Ovary (tissue), 10 donors: ENCODE measurements at places on chromosomes 11 and 22. TPM values are rescaled to one million over a fixed set of nuclear protein-coding genes. Genes with fewer than 3 reads are reported as not detected.
A peak's percentile ranks its signal among the peaks of the same experiment; 100 is the strongest.

GRCh38 chr11:107908211-107908610 is 20.0 kb upstream of the RAB39A start:
- H3K36me3 ChIP-seq, result no peaks in the 10 kb centered on the region
- H3K27me3 ChIP-seq, result no peaks in the 10 kb centered on the region
- no peak overlapping the region for H3K27ac ChIP-seq
- no peak overlapping the region for H3K4me3 ChIP-seq

DNA sequence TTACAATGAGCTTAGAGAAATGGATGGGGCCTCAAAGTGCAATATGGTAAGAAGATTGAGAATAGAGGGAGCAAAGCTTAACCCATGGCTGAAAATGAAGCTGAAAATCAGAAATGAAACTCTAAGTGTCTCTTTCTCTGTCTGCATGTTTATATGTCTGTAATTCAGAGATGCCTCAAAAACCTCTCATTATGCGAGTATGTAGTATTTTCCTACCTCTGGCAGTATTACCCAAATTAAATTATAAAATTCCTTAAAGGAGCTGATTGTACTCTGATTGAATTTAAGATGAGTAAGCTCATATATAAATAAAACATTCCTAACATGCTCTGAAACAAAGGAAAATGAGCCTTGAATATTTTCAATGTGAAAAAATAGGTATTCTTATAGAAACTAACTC is 39.8 kb upstream of the PRSS23 start:
- H3K36me3 ChIP-seq, result no peaks in the 10 kb centered on the region
- DNase-seq, result no peak
- no peak overlapping the region for H3K27ac ChIP-seq
- no peaks in the 10 kb centered on the region for H3K27me3 ChIP-seq

GRCh38 chr22:36641902-36642640 is 61.5 kb downstream of the CACNG2 start:
- no peak overlapping the region for H3K27ac ChIP-seq
- no peak for DNase-seq
- H3K36me3 ChIP-seq, result no peaks in the 10 kb centered on the region
- H3K27me3 ChIP-seq, result no peaks in the 10 kb centered on the region
- no peak overlapping the region for H3K4me3 ChIP-seq
- H3K4me1 ChIP-seq, result no peaks in the 10 kb centered on the region

GRCh38 chr11:58832056-58832645 is 12.4 kb downstream of the GLYATL2 start:
- no peaks in the 10 kb centered on the region for H3K36me3 ChIP-seq
- no peak overlapping the region for H3K27ac ChIP-seq
- H3K4me3 ChIP-seq, result no peak overlapping the region
- H3K4me1 ChIP-seq, result no peaks in the 10 kb centered on the region
- H3K27me3 ChIP-seq, result no peaks in the 10 kb centered on the region
- no peak for DNase-seq

- DNase-seq, result no peak
- H3K36me3 ChIP-seq, result no peaks in the 10 kb centered on the region
- no peak overlapping the region for H3K27ac ChIP-seq
- no peaks in the 10 kb centered on the region for H3K27me3 ChIP-seq
- no peaks in the 10 kb centered on the region for H3K4me1 ChIP-seq
- H3K4me3 ChIP-seq, result no peak overlapping the region
Measured at GRCh38 chr11:66580803-66581202, 12.1 kb downstream of the CCDC87 start.

DNA sequence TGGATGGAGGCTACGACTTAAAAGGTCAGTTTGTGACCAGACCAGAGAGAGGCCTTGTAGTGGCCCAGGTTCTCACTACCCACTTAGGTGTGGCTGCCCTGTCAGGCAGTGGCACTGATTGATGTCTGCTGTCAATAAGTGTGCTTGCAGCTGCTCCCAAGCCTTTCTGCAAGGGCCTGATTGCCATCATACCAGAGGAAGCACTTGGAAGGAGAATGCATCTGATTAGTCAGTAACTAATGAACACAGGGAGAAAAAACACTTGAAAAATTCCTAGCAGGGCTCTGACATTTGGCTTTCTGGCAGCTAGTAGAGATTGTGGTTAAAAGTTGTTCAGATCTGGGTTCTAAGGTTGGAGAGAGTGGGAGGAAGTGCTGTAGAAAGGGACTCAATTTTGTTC is 107.5 kb downstream of the NAV2 start:
- DNase-seq, result no peak
- H3K36me3 ChIP-seq, result no peaks in the 10 kb centered on the region
- H3K27me3 ChIP-seq, result no peaks in the 10 kb centered on the region
- no peak overlapping the region for H3K4me3 ChIP-seq

GRCh38 chr11:10638316-10638925 is 55.1 kb downstream of the IRAG1 start:
- H3K36me3 ChIP-seq, result no peaks in the 10 kb centered on the region
- H3K4me1 ChIP-seq, result peaks cover 1% of the 10 kb centered on the region
- H3K27ac ChIP-seq, result no peak overlapping the region
- no peaks in the 10 kb centered on the region for H3K27me3 ChIP-seq
- no peak for DNase-seq

- no peaks in the 10 kb centered on the region for H3K36me3 ChIP-seq
- H3K4me1 ChIP-seq, result peaks cover 2% of the 10 kb centered on the region
- H3K27me3 ChIP-seq, result no peaks in the 10 kb centered on the region
Measured at GRCh38 chr22:50141462-50141861, 29.1 kb upstream of the PANX2 start.

- H3K27ac ChIP-seq, result peak overlapping the region; percentile 70
- no peaks in the 10 kb centered on the region for H3K36me3 ChIP-seq
- no peaks in the 10 kb centered on the region for H3K27me3 ChIP-seq
- peak; percentile 79 for DNase-seq
- H3K4me3 ChIP-seq, result peak overlapping the region; percentile 40
Measured at GRCh38 chr22:29031227-29032011, 30.2 kb downstream of the C22orf31 start.

DNA sequence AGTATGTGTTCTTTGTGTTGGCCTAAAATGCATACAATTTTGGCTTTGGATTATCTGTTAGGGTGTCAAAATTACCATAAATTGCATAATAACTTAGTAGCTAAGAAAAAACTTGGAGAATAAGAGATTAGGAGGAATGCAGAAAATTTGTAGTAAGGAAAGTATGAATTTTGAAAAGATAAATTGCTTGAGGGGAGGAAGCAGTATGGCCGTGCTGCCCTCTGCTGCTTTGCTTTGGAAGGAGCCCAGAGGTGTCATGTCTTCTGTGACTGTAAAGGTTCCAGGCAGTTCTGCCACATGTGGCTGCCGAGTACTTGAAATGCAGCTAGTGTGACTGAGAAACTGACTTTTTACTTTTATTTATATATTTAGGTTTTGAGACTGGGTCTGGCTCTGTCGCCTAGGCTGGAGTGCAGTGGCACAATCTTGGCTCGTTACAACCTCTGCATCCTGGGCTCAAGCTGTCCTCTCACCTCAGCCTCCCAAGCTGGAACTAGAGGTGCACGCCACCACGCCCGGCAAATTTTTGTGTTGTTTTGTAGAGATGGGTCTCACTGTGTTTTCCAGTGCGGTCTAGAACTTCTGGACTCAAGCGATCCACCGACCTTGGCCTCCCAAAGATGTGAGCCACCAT is 1.8 kb downstream of the ADSL start:
- H3K36me3 ChIP-seq, result no peaks in the 10 kb centered on the region
- H3K4me3 ChIP-seq, result no peak overlapping the region

GRCh38 chr11:83459798-83460197 is 173.6 kb upstream of the CCDC90B start:
- DNase-seq, result no peak
- no peak overlapping the region for H3K27ac ChIP-seq
- no peaks in the 10 kb centered on the region for H3K27me3 ChIP-seq
- H3K4me1 ChIP-seq, result no peaks in the 10 kb centered on the region
- no peak overlapping the region for H3K4me3 ChIP-seq

- no peaks in the 10 kb centered on the region for H3K27me3 ChIP-seq
- no peaks in the 10 kb centered on the region for H3K4me1 ChIP-seq
- H3K27ac ChIP-seq, result no peak overlapping the region
Measured at GRCh38 chr11:40203606-40204005, 1255.8 kb downstream of the LRRC4C start.

GRCh38 chr11:118872403-118872821 is 11.3 kb upstream of the CXCR5 start:
- no peaks in the 10 kb centered on the region for H3K36me3 ChIP-seq
- H3K4me3 ChIP-seq, result no peak overlapping the region
- peak; percentile 65 for DNase-seq

DNA sequence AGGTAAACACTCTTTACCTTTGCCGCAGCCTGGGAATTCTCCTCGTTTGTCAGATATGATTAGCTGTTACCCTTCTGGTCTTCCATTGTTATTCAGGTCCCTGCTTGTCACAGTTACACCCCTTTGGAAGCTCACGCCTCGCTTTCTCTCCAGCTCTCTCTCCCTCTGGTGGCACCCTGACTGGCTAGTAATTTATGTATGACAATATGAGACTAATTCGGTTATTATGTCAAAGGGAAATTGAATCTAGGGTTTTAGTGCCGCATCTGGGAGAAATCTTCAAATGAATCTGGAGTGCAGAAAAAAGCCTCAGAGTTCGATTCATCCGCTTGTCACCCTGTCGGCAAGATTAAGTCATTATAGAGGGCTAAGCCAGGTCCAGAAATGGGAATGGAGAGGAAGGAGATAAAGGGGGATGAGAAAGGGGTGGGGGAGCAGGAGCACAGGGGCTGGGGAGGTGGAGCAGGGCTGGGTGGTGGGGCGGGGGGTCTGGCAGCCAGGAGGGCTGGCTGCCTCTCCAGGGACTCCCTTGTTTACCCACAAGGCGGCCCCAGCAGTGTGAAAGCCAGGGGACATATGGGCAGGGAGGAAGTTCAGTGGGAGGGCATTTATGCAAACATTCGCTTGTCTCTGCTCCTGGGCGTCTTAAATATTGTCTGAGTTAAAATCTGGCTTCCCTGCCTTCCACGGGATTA is 179.0 kb upstream of the NECTIN1 start:
- H3K27me3 ChIP-seq, result no peaks in the 10 kb centered on the region
- no peak overlapping the region for H3K4me3 ChIP-seq
- no peaks in the 10 kb centered on the region for H3K36me3 ChIP-seq

GRCh38 chr22:24985826-24986214 is 33.3 kb downstream of the KIAA1671 start:
- no peaks in the 10 kb centered on the region for H3K27me3 ChIP-seq
- H3K4me1 ChIP-seq, result peaks cover 14% of the 10 kb centered on the region
- H3K36me3 ChIP-seq, result no peaks in the 10 kb centered on the region
- no peak overlapping the region for H3K27ac ChIP-seq

DNA sequence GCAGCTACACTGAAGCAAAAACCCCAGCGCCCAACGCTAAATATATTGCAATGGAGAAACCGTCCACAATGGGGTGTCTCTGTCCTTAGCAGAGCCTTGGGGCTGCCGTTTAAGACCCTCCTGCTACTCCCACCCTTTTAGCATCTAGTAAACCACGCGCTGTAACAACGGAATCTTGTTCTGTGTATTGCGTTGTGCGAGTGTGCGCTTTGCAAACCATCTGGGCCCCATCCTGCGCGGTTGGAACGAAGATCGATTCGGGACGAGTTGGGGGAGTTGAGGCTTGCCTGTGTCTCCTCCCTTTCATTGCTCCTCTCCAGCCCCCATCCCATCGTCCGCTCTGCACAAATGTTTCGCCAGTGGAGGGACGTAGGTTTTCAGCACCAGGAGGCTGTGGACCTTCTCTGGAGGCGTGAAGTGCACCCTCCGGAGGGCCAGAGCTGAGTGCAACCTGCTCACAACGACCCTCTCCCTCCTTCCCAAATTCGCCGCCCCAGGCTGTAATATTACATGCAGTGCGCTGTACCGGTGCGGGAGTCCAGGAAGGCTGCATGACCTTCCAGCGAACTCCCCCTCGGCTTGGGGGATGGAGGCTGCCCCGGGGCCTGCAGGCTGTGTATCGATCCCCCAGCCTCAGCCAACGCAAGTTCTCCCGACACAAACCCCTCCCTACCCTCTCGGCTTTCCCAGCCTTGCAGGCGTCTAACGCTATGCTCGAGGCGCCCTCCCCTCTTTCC is 1.6 kb upstream of the KMT2A start:
- no peaks in the 10 kb centered on the region for H3K27me3 ChIP-seq
- H3K4me3 ChIP-seq, result peak overlapping the region; percentile 70
- H3K4me1 ChIP-seq, result no peaks in the 10 kb centered on the region
- peak; percentile 50 for DNase-seq
- no peaks in the 10 kb centered on the region for H3K36me3 ChIP-seq

DNA sequence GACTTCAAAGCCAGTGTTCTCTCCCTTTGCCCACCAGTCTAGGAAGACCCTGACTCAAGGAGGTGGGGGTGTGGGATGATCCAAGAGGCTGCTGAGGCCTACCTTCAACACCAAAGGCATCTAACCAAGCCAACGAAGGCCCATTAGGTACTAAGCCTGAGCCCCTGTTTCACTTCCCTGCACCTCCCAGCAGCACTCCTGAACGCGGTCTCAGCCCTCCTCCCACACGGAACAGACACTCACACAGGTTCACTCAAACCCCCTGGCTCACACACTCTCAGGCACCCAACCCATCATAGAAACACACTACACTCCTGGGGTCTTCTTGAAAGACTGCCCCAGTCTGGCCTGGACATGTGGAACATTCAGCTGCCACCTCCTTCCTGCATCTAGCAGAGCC is 40.7 kb downstream of the SLC22A12 start:
- H3K27ac ChIP-seq, result no peak overlapping the region
- H3K27me3 ChIP-seq, result no peaks in the 10 kb centered on the region
- no peaks in the 10 kb centered on the region for H3K4me1 ChIP-seq

DNA sequence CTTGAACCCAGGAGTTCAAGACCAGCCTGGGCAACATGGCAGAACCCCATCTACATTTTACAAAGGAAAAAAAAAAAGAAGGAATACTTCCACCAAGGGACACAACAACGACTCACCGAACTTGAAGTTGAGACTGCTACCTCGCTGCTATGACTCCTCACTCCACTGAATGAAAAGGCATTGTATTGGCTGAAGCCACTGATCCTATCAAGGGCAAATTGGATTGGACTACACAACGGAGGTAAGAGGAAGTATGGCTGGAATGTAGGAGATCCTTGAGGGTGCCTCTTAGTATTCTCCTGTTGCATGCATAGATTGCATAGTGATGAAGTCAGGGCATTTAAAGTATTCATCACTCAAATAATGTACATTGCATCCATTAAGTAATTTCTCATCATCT is 97.9 kb downstream of the CWF19L2 start:
- H3K4me1 ChIP-seq, result no peaks in the 10 kb centered on the region
- H3K4me3 ChIP-seq, result no peak overlapping the region
- DNase-seq, result no peak
- H3K27me3 ChIP-seq, result no peaks in the 10 kb centered on the region
- H3K36me3 ChIP-seq, result no peaks in the 10 kb centered on the region

- H3K36me3 ChIP-seq, result no peaks in the 10 kb centered on the region
- H3K27me3 ChIP-seq, result no peaks in the 10 kb centered on the region
- no peaks in the 10 kb centered on the region for H3K4me1 ChIP-seq
- no peak overlapping the region for H3K27ac ChIP-seq
- no peak for DNase-seq
Measured at GRCh38 chr22:22746963-22747933, 102.8 kb downstream of the GGTLC2 start.

GRCh38 chr11:30147293-30147692 is 83.5 kb upstream of the FSHB start:
- DNase-seq, result no peak
- H3K4me3 ChIP-seq, result no peak overlapping the region
- no peaks in the 10 kb centered on the region for H3K4me1 ChIP-seq

RELT gene
- 2.3 TPM for total RNA-seq

MMP12 gene
- total RNA-seq, result not detected

LRRC75B gene
- 26.5 TPM for total RNA-seq

CCDC87 gene
- total RNA-seq, result 0.46 TPM

GP1BB gene
- total RNA-seq, result 8.4 TPM

MPPED2 gene
- total RNA-seq, result 3.0 TPM

BCO2 gene
- 4.5 TPM for total RNA-seq

SERPIND1 gene
- 0.56 TPM for total RNA-seq

TREH gene
- total RNA-seq, result 0.10 TPM

ABTB2 gene
- total RNA-seq, result 2.6 TPM

ARHGAP8 gene
- 2.7 TPM for total RNA-seq

GCAT gene
- total RNA-seq, result 11.7 TPM
